ENCODE measurements at places on chromosomes 4 and X. TPM values are rescaled to one million over a fixed set of nuclear protein-coding genes. Genes with fewer than 3 reads are reported as not detected.

DNA sequence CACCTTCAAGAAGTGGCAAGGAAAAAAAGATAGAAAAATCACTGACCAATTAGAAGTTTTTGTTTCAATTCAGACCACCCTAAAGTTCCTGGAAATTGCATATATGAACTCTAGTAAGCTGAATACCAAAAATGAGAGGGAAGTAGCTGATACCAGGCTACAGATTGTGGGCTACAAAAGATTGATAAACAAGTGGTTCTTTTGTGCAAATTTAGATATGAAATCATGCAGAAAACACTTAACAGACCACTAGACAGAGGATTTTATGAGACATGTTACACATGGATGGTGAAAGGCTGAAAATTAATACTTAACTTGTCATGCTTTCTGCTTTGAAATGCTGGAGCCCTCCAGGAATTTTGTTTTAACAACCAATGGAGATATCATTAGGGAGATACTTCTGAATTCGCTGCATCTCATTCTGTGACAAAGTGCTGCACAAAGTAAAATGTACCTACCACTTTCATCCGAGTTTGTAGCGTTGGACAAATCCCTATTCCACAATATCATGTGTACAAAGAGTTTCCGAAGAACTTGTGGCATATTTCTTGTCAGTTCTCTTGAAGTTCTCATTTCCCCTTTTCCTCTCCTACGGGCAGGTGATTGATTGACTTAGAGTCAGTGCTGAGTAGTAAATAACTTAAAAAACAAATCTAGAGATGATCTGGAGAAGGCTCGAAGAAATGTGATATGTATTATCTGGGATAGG is 235.0 kb downstream of the PALLD start:
- no peak overlapping the region for H3K4me3 ChIP-seq
- no peak for DNase-seq
- H3K27ac ChIP-seq: no peak overlapping the region
- no peaks in the 10 kb centered on the region for H3K36me3 ChIP-seq
- no peaks in the 10 kb centered on the region for H3K4me1 ChIP-seq

DNA sequence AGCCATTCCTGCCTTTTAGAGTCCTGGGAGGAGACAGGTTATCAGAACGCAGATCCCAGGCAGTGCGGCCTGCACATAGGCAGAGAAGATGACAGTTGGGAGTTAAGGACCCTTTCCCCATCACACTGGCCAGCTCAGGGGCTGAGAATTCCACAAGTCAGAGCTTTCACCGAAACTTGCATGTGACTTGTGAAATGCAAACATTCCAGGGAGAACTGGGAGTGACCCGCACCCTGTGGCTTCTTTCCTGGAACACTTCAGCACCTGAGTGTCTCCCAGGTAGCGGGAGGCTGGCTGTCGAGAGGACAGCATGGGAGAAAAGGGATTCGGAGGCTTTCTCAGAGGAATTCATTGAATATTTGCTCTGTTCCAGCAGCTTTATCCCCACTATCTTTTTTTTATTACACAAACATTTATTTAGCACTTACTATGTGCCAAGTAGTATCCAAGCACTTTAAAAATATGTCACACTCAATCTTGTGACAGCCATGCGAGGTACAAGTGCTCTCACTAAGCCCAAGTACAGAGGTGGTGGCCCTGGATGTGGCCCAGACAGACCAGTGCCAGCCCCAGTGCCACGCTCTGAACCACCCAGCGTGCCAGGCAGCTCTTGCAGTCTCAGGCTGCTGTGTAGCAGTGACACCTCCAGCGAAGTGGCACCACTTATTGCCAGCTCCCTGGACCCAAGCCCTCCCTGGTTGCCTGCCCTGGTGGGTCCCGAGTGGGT is 100.5 kb downstream of the PHKA2 start:
- no peak overlapping the region for H3K4me3 ChIP-seq
- peaks cover 19% of the 10 kb centered on the region for H3K4me1 ChIP-seq
- no peaks in the 10 kb centered on the region for H3K27me3 ChIP-seq
- no peaks in the 10 kb centered on the region for H3K36me3 ChIP-seq
- DNase-seq: no peak
- H3K27ac ChIP-seq: no peak overlapping the region

DNA sequence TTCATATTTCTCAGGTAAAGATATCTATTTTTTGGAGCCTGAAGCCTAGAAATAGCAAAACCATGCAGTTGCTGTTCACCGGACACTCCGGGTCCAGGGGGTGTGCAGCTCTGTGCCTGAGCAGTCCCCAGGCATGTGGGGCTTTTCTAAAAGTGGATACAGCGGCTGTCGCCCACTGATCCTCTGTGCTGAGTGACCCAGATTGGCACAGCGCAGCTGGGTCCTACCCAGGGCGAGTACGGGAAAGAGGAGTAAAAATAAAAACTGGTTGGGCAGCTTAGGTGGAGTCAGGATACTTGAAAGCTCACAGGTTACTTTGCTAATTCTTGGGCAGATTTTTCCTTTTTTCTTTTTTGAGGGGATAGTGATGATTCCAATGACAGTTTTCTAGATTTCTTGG is 118.8 kb downstream of the UCHL1 start:
- H3K27ac ChIP-seq: no peak overlapping the region
- no peaks in the 10 kb centered on the region for H3K27me3 ChIP-seq
- H3K36me3 ChIP-seq: no peaks in the 10 kb centered on the region
- no peak overlapping the region for H3K4me3 ChIP-seq

DNA sequence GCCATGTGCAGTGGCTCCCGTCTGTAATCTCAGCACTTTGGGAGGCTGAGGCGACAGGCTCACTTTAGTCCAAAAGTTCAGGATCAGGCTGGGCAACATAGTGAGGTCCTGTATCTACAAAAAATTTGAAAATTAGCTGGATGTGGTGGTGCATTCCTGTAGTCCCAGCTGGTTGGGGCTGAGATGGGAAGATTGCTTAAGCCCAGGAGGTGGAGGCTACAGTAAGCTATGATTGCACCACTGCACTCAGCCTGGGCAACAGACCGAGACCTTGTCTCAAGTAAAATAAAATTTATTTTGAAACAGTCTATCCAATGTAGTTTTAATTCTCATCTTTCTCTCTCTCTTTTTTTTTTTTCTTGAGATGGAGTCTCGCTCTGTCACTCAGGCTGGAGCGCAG is 21.1 kb downstream of the RBM10 start:
- no peak overlapping the region for H3K27ac ChIP-seq
- DNase-seq: no peak
- H3K4me3 ChIP-seq: no peak overlapping the region
- no peaks in the 10 kb centered on the region for H3K36me3 ChIP-seq
- H3K27me3 ChIP-seq: no peaks in the 10 kb centered on the region

GRCh38 chrX:33211356-33212260 is at the start of gene DMD:
Gene DMD, minus strand, starts transcription at chrX:33211549. Its CDS starts 237 bp downstream, at chrX:33211312.
- no peaks in the 10 kb centered on the region for H3K36me3 ChIP-seq
- peaks cover 9% of the 10 kb centered on the region for H3K4me1 ChIP-seq
- no peaks in the 10 kb centered on the region for H3K27me3 ChIP-seq
- no peak within 1 kb of the TSS for H3K4me3 ChIP-seq
- DNase-seq: no peak

GRCh38 chr4:122652379-122652778 is 31.5 kb upstream of the IL21 start:
- DNase-seq: peak; percentile 85
- no peak overlapping the region for H3K4me3 ChIP-seq
- no peaks in the 10 kb centered on the region for H3K4me1 ChIP-seq
- H3K36me3 ChIP-seq: no peaks in the 10 kb centered on the region

DNA sequence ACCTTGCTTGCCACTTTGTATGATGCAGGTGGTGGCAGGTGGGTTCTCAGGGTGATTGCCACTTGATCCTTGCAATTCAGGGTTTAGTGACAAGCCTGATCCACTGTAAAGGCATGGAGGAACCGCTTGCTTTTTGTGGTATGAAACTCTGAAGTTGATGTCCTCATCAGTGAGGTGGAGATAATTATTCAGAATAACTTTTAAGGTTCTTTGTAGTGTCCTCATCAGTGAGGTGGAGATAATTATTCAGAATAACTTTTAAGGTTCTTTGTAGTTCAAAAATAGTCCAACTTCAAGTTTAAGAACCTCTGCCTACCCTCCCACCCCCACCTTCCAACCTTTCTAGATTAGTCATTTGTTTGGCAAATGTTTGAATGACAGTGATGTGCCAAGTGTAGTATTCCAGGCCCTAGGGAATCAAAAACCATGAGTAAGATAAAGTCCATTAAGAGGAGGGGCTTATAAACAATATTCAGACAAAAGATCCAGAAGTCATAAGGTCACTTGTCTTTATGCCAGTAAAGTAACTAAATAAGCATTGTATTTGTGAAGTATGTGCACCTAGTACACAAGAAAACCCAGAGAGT is 51.2 kb downstream of the DCUN1D4 start:
- peaks cover 37% of the 10 kb centered on the region for H3K36me3 ChIP-seq
- DNase-seq: peak; percentile 62
- no peak overlapping the region for H3K4me3 ChIP-seq
- H3K4me1 ChIP-seq: peaks cover 49% of the 10 kb centered on the region
- no peaks in the 10 kb centered on the region for H3K27me3 ChIP-seq
- H3K27ac ChIP-seq: peak overlapping the region; percentile 74

DNA sequence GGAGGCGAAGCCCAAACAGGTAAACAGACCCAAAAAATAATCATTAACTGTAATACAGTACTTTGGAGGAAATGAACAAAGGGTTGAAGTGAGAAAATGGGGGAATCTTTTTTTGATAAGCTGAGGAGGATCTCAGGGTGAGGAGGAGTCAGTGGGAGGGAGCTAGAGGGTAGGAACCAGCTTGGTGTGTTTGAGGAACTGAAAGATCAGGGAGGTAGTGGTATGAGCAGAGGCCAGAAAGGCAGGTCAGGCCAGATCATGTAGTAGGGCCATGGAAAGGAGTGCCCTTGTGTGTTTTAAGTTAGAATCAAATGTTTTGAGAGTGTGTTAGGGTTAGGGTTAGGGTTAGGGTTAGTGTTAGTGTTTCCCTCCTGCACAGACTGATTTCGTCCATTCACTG is 48.8 kb downstream of the PPP2R2C start:
- no peak overlapping the region for H3K4me3 ChIP-seq
- DNase-seq: no peak
- no peaks in the 10 kb centered on the region for H3K36me3 ChIP-seq
- H3K4me1 ChIP-seq: no peaks in the 10 kb centered on the region

GRCh38 chrX:10134921-10135320 is 21.9 kb upstream of the CLCN4 start:
- no peak overlapping the region for H3K4me3 ChIP-seq
- H3K4me1 ChIP-seq: no peaks in the 10 kb centered on the region
- DNase-seq: no peak
- no peaks in the 10 kb centered on the region for H3K36me3 ChIP-seq

- H3K4me3 ChIP-seq: no peak overlapping the region
- H3K27me3 ChIP-seq: no peaks in the 10 kb centered on the region
- H3K4me1 ChIP-seq: peaks cover 70% of the 10 kb centered on the region
- no peaks in the 10 kb centered on the region for H3K36me3 ChIP-seq
Measured at GRCh38 chrX:13001097-13001496, 26.2 kb downstream of the TMSB4X start.

- no peaks in the 10 kb centered on the region for H3K36me3 ChIP-seq
- H3K4me3 ChIP-seq: no peak overlapping the region
- H3K27ac ChIP-seq: peak overlapping the region; percentile 77
- no peaks in the 10 kb centered on the region for H3K27me3 ChIP-seq
- H3K4me1 ChIP-seq: peaks cover 64% of the 10 kb centered on the region
Measured at GRCh38 chr4:40311811-40312346, 23.3 kb upstream of the CHRNA9 start.

DNA sequence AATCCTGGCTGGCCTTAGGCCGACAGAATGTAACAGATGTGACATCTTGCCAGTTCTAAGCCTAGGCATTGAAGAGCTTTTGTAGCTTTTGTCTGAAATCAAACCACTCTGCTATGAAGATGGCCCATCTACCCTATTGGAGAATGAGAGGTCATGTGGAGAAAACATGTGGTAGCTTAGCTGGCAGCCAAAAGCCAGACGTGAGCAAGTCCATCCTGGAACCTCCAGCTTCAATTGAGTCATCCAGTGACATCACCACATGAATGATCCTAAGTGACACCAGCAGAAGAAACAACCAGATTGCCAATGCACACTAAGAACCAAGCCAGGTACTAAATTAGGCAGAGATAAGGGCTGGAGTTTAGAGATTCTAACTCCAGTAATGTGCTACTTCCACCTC is 154.8 kb upstream of the ZFP42 start:
- no peaks in the 10 kb centered on the region for H3K4me1 ChIP-seq
- no peak for DNase-seq
- no peak overlapping the region for H3K27ac ChIP-seq
- H3K36me3 ChIP-seq: no peaks in the 10 kb centered on the region

DNA sequence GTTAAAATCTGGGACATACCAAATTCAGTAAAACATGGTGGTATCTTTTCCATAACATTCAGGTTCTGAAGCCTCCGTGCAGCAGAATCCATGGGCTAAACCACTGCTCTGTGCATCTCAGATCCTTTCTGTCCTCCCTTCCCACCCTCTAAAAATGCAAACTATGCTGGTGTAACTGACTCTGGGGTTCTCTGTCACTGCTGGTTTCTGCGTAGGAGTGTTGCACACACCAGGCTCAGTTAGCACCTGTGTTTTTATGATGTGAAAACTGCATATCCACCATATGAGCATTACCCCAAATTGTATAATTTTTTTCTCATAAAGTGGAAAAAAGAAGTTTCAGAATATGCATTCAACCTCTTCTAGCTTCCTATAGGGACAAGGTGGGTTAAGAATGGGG is 22.4 kb upstream of the IL21 start:
- H3K36me3 ChIP-seq: no peaks in the 10 kb centered on the region
- no peaks in the 10 kb centered on the region for H3K27me3 ChIP-seq
- H3K4me3 ChIP-seq: no peak overlapping the region
- H3K27ac ChIP-seq: no peak overlapping the region
- no peak for DNase-seq

GRCh38 chr4:53676402-53676871 is 85.2 kb upstream of the LNX1 start:
- DNase-seq: no peak
- H3K27me3 ChIP-seq: no peaks in the 10 kb centered on the region
- no peaks in the 10 kb centered on the region for H3K36me3 ChIP-seq
- no peak overlapping the region for H3K4me3 ChIP-seq
- H3K27ac ChIP-seq: no peak overlapping the region

The UGT2B10 gene
- total RNA-seq: not detected

The CCDC149 gene
- total RNA-seq: 0.87 TPM

The ZDHHC9 gene
- 18.4 TPM for total RNA-seq

The POU3F4 gene
- not detected for total RNA-seq

The ERVMER34-1 gene
- total RNA-seq: not detected

The ITM2A gene
- total RNA-seq: not detected
